COR-L47 (cell line): ENCODE measurements at places on chromosomes 13 and 19.

DNA sequence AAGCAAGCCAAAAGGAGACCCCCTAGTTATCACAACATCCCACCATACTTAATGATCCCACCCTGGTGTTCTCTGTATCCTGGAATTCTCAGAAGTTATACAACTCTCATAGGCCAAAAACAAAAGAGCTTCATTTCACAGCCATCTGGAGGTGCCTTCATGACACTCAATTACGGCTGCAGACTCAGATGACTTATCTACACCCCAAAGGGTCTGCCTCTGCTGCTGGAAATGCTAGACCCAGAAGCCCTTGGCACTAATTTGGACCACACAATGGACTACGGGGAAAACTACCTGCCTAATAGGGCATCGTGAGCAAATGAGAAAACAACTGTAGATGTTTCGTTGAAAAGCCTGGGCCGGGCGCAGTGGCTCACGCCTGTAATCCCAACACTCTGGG lies 40.2 kb downstream of the BRD4 start:
- no peak for DNase-seq

GRCh38 chr13:31749929-31750328 lies 10.6 kb downstream of the RXFP2 start:
- DNase-seq = no peak

- DNase-seq = no peak
These were observed 298.2 kb downstream of the POU4F1 start for GRCh38 chr13:78305171-78305570.

DNA sequence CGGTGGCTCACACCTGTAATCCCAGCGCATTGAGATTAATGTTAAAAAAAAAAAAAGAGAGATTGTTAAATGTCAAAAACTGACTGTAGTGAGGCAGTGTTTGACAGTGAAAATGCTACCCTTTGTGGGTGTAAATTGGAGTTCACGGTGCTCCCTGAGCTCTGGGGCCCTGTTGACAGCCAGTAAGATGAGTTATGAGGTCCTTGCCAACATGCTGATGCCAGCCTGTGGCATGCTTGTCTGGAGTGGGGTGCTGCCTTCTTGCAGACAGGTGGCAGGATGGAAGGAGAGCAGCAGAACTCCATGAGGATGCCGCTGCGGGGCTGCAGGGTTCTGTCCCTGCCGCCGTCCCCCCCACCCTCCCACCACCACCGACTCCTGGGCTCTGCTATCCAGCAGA lies 25.9 kb downstream of the PRAM1 start:
- no peak for DNase-seq

DNA sequence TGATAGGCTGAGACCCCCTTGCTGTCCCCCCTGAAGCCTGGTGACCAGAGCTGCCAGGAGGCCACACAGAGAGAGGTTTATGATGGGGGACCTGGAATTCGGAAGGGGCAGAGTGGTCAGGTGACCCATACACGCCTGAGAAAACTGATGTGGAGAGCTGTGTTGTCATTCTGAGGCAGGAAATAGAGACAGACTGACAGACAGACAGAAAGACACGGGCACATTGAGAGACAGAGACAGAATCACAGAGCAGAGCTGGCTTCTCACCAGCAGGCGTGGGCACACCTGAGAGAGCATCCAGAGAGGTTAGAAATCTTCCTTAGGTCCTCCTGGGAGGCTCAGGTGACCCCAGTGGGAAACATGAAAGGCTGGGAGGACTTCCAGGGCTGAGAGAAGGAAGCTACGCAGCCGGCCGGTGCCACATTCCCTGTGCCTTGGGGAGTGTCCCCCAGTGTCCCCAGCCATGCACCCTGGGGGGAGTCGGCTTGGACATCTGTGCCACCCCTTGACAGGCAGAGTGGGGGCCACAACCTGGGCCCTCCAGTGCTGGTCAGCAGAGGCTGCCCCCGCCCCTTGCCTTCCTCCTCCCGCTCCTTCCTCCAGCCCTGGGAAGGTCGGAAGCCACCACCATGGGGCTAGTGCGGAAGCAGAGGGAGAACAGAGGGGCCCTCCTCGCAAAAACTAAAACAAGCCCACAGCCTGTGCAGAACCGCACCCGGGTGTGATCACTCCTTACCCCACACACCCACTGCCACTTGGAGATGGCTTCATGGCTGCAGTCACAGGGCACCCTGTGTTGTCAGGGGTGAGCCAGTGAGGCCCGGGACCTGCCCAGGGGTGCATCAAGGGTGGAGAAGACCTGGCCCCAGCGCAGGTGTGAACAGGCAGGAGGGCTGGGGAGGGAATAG lies 2.2 kb downstream of the FFAR1 start:
- no peak for DNase-seq
